ENCODE measurements at places on chromosomes 6 and 20.

- DNase-seq, result no peak
These were observed 35.0 kb downstream of the RNF144B start for GRCh38 chr6:18422136-18422535.

- no peak for DNase-seq
These were observed 84.8 kb downstream of the MRPL14 start for GRCh38 chr6:44042261-44042988.

DNA sequence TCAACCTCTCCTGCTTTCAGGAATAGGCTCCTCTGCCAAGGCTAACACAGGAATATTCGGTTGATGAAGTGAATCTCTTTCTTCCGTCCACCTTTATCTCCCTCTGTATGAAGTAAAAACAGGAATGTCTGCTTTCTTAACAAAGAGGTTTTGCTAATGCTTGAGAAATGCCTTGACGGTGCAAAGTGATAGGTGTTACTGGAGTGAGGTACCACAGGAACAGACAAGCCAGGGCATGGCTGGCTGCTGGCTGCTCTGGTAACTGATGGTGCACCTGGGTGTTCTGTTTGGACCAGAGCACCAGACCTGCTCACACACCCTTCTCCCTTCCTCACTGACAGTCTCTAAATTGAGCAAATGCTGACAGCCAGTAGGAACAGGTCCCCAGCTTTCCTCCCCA lies 174.0 kb upstream of the FBXL4 start:
- no peak for DNase-seq

GRCh38 chr6:141488488-141488887 lies 644.2 kb upstream of the GJE1 start:
- no peak for DNase-seq

- DNase-seq, result no peak
These were observed 53.0 kb downstream of the FARS2 start for GRCh38 chr6:5314191-5314865.

DNA sequence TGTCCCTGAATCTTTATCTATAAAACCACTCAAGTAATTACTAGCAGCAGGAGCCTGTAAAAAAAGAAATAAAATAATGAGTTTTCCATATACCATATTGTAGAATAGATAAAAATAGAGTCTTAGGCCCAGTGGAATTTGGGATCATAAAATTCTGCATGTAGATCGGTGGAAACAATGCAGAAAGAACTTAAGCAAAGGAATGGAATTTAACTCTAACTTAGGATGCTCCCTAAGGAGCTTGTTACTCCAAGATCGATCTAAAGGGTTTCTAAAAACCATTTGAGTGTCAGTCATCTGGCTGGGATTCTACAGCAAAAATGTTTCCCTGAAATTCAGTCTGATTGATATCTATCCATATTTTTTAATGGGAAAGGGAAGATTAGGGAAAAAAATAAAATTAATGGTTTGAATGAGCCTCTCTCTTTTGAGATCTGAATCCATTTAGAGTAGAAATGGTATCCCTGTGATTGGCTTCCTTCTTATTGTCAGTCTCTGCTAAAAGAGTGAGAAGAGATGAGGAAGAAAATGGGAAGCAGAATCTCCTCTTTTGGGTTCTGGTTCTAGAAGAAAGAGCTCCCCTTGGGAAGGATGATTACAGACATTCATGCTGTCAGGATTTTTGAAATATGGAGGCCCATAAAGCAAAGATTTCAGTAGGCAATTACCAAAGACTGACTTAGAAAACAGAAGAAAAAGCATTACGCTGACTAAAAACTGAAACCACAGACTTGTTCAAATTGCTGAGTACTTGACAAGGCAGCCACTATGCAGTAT lies 564.3 kb upstream of the MARCKS start:
- DNase-seq, result no peak

DNA sequence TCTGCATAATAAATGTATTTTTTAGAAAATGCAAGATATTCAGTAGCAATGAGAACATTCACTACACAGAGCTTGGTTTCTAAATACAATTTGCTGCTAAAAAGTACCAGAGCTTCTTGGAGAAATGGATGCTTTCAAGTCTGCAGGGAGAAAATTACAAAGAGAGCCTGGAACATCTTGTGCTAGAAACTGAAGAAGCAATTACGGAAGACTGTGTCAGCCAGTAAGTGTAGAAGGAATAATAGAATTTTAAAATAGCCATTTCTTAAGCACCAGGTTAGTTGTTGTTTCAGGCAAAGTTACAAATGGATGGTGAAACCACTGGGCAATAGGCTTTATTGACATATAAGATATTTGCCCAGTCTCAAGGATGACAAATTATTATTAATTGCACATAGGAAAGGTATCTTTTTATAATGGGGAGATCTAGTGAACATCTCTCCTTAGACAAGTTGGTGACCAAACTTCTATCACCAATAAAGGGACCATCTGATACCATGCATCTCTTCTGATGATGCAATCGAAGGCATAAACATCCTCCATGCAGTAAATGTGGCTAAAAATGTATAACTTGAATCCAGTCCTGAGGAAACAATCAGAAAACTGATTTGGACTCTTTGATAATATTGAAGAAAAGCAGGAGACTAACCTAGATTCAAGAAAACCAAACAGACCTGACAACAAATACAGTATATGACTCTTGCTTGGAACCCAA lies 81.7 kb downstream of the ARHGAP18 start:
- no peak for DNase-seq

GRCh38 chr6:116764961-116765841 lies at the start of gene FAM162B:
Gene FAM162B, minus strand, starts transcription at chr6:116765719. Its CDS starts 143 bp downstream, at chr6:116765576.
- no peak for DNase-seq

GRCh38 chr20:37969949-37970855 lies 63.1 kb downstream of the TTI1 start:
- DNase-seq, result no peak

DNA sequence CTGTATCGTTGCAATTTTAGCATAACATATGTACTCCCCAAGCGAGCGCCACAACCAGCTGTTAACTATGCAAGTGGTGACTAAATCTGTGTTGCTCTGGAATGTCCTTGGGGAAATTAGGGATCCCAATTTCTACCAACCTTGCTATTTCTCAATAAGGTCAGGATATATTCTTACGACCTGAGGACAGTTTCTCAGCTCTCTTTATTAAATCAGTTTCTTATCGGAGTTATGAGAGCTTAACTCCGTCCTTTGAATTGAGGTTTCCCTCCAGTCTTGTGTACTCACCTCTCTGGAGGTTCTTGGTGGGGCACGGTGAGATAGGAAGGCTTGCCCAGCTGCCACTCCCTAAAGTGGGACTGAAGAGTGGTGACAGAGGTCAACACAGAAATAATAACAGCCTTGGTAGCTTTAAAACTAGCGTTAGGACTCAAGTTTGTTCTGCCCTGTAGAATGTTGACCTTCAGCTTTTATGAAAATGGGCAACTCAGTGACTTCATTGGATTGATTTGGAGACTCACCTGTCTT lies 694 bp downstream of the MRPS18B start:
- no peak for DNase-seq

- DNase-seq, result no peak
These were observed 134.9 kb upstream of the HSF2 start for GRCh38 chr6:122264557-122264956.

DNA sequence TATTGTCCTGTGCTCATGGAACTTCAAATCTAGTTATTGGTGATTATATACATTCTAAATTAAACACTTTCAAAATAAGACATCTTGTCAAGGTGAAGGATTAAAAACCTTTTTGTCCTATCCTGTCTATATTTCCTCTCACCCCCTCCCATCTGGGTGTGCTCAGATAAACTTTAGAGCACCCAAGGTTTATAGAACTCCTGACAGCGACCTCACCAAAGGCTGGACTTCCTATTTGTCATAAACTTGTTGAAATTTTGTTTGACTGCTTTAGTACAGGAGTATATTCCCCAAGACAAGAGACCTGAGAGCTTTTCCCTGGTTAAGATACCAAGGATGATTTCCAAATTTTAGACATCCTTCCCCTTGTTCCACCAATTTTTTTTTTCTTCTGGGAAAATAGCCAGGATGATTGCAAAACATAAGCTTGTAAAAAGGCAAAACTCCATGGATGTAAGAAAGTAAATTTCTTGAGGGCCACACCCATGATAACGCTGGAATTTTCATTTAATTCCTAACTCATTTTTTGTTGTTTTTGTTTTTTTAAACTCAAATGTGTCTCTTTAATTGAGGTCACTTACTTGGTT lies 33.0 kb downstream of the CARMIL1 start:
- no peak for DNase-seq

DNA sequence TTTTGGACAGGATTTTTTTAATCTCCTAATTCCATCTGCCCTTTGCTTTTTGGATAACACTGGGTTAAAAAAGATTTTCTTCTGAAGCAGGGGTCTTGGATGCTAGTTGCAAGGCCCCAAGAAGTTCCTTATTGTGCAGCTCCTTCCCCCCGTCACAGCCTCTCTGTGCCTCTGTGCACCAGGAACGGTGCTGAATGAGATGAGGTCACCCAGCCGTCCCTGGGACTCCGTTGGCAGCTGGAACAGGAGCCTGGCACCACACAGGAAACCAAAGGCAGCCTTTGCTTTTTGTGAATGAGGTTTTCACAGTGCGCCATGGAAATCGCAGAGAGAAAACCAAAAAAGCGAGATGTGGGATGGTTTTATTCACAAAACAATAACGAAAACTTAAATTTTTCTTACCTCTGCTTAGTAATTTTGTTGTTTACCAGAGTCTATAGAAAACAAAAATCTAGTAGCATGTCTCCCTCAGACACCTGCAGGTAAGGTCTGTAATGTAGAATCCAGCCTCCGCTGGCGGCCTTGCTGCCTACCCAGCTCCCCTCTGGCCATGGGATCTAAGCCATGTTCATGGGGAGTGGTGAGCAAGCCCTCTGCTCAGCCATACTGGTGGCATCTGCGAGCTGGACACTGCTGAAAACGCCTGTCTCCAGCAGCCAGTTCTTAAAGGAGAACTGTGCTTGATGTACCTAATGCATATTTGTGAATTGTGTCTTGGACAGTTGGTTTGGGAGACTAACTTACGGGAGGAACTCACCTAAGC lies 40.4 kb upstream of the SYNJ2 start:
- DNase-seq, result no peak

- no peak for DNase-seq
These were observed 69.6 kb downstream of the PYGB start for GRCh38 chr20:25317351-25318075.

DNA sequence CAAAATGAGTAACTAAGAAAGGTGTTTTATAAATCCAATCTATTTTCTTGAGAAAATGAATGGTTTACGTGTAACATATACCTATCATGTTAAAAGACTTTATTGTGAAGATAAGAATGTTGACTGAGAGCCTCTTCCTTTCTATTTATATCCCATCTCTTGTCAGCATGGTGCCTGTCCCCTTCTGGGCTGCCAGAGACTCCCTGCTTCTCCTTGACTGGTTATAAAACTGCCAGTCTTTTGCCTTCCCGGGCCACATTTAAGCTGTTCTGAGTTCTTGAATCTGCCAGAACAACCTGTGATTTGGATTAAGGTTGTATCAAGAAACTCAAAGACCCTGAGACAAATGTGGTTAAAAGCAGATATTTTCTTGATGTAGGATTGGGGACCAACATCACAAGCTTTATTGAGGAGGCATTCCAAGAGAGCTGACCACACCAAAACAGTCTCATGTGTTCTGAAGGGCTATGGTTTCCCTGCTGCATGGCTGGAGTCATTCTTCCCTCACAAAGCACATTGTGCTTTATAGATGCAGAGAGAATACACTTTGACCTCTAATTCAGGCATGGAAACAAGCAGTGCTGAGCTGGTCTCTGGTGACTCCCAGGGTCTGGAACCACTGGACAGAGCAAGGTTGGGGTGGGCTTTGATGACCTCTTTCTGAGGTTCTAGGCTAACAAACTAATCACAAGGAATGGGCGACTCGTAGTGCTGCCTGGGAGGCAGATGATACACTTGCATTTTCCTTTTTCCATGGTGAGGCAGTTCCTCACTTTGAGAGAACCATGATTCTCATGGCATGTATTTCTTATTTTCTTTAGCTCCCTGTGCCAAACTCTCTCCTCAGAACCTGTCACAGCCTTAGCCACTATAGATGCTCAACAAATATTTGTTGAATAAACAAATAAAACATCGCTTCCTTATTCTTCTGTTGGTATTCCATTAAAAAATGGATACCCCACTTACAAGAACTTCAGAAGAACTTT lies 205.0 kb upstream of the PREP start:
- DNase-seq, result no peak

GRCh38 chr20:37342231-37343177 lies 3.4 kb upstream of the SRC start:
- DNase-seq, result no peak

DNA sequence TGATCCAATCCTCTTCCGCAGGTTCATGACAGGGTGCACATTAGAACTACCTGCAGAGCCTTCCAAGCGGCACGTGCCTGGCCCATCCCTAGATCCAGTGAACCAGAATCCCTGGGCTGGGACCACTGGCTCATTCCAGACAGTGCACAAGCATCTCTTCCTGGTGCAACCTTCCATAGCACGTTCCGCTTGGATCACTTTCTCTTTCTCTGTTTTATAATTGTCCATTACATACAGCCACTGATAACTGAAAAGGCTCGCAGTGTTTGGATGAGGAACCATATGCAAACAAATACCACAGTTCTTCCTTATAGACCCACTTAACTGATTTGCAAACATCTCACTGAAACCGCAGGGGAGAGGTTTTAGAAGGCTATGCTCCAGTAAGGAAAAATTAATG lies 59.6 kb upstream of the DDR1 start:
- no peak for DNase-seq

DNA sequence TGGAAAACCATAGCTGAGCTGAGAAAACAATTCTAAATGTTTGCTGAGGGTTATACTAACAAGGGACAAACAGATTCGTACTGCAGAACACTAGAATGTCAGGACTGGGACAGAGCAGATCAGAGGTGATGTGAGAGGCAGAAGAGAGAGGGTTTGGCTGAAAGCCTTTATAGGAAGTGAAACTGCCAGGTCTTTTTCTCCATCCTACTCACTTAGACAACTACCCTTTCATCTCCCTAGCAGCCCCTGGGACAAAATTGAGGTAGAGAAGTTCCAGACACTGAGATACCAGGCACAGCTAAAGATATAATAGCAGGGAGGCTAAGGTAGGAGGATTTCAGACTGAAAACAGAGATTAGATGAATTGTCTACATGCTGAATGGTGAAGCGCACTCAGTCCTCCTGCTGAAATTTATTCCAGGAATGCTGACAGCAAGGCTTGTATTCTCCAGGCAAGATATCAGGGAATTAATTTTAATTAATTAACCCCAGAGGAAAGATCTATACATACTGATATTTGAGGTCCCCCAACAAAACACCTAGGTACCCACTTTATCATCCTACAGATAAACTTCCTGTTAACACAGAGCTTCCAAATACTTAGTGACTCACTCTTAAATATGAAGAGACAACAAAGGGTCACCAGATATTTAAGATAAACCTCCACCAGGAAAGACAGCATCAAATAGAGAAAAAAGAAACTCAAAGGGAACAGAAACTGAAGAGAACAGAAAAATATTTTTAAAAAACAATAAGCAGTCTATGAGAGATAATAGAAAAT lies 12.6 kb upstream of the EIF2S2 start:
- no peak for DNase-seq

DNA sequence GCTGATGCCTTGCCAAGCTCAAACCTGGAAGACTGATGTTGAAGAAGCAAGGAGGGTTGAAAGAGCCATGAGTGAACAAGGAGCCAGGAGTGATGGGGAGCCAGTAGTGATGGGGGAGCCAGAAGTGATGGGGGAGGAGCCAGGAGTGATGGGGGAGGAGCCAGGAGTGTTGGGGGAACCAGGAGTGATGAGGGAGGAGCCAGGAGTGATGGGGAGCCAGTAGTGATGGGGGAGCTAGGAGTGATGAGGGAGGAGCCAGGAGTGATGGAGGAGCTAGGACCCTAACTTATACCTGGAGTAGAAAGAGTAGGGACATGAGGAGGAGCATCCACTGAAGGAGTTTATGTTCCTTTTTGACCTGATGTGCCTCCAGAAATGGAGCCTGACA lies 14.6 kb upstream of the CD93 start:
- DNase-seq, result no peak

GRCh38 chr20:48463096-48463720 lies 364.6 kb downstream of the PREX1 start:
- DNase-seq, result no peak
